Hypothalamus (tissue), 51 donors: ENCODE measurements at places on chromosomes 1 and 21.

GRCh38 chr1:17212487-17213121 is 7.7 kb downstream of the PADI1 start:
- no peak for DNase-seq

- no peak for DNase-seq
These were observed 211.0 kb downstream of the PTPRU start for GRCh38 chr1:29447368-29447767.

- no peak for DNase-seq
These were observed 5.0 kb downstream of the HAPLN2 start for GRCh38 chr1:156623946-156624813.

DNA sequence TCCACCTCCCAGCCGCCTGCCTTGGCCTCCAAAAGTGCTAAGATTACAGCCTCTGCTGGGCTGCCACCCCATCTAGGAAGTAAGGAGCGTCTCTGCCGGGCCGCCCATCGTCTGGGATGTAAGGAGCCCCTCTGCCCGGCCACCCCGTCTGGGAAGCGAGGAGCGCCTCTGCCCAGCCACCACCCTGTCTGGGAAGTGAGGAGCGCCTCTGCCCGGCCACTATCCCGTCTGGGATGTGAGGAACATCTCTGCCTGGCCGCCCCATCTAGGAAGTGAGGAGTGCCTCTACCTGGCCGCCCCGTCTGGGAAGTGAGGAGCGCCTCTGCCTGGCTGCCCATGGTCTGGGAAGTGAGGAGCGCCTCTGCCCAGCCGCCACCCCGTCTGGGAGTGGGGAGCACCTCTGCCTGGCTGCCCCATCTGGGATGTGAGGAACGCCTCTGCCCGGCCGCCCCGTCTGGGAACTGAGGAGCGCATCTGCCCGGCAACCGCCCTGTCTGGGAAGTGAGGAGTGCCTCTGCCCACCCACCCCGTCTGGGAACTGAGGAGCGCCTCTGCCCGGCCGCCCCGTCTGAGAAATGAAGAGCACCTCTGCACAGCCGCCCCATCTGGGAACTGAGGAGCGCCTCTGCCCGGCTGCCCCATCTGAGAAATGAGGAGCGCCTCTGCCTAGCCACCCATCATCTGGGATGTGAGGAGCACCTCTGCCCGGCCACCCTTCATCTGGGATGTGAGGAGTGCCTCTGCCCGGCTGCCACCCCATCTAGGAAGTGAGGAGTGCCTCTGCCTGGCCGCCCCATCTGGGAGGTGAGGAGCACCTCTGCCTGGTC is 137.8 kb upstream of the PALMD start:
- no peak for DNase-seq

GRCh38 chr1:91804546-91805023 is 81.4 kb downstream of the TGFBR3 start:
- DNase-seq = no peak

DNA sequence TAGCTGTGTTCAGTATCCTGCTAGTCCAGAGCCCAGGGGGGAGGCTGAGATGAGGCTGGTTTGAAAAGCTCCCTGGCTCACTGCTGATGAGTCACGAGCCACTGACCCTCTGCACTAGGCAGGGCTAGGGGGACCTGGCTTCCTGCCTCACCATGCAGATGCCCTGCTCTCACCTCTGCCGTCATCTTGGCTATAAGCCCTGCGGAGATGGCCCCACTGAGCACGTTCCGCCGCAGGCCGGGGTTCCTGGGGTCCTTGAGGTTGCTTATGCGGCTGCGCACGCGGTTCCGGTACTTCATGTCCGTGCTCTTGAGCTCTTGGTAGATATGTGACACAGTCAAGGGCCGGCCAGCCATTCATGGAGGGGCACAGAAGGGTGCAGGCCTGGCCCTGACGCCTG is 24.1 kb upstream of the ZNF436 start:
- no peak for DNase-seq

GRCh38 chr21:21714426-21714825 is 716.2 kb downstream of the NCAM2 start:
- no peak for DNase-seq

DNA sequence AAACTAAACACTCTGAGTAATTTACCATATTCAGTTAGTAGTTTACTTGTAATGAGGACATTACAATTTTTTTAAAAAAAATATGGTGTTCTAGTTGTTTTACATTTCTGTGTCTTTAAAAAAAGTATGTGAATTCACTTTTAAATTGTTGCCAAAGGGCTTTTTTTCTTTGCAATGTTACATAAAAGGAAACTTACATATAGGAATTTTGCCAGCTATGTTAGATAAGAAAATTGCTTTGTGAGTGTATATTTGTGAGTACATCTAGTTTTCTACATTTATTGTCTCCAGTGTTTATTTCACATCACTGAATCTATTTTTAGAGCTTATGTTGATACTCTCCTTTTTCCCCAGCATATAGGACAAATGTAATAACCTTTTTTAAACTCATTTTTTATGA is 206.8 kb downstream of the GPR52 start:
- DNase-seq = no peak

DNA sequence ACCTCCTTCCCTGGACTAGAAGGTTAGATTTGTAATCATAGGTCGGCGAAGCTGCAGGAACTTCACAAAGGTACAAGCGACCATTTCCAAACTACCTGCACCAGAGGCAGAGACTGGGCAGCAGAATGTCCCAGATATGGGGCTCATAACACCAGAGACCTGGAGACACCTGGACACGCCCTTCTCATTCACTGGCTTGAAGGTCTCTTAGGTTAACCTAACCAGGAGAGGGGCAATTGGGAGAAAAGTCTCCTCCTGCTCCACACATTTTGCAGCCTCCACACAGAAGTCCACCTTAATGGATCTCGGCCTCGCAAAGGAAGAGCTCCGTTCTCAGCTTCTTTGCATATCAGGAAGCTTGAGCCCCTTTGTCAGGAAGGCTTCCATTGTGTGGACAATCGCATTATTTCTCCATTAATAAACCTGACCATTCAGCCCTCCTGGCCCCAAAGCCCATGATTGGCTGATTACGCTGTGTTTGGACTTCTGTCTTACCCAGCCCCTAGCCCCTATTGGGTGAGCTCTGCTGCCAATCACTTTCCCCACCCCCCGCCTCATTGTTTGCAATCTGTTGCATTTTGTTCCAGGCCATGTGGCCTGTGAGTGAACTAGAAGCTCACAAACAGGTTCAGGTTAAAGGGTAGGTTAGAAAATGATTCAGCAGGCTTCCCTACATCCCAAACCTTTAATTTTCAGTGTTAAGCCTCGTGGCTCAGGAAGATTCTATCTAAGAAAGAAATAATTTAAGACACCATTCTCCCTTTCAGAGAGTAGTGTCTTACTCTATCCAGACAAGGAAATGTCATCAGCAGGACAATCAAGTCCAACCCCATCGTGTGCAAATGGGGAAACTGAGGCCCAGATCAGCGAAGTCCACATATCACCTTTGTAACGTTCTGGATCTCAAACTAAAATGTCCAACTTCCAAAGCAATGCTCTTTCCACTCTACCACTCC is 2.8 kb downstream of the MYCL start:
- DNase-seq = peak; percentile 60

GRCh38 chr1:62358665-62359373 is 39.6 kb upstream of the KANK4 start:
- no peak for DNase-seq

GRCh38 chr1:192430644-192431043 is 113.9 kb downstream of the RGS21 start:
- no peak for DNase-seq

DNA sequence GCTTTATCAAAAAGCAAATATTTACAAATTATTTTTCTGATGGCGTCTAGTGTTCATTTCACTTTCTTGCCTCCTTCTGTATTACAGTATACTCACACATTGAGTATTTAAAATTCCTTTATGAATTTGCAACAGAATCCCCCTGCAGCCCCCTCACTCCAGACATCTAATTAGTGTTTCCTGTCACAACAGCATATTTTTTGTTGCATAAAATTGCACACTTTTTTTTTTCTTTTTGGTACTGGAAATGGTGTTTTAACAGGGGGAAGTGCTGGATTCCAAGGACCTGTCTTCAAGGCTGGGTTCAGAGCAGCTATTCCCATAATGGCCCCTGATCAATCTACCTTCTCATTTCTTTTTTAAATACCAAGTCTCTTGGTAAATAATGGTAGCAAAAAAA is 184.3 kb upstream of the HMCN1 start:
- DNase-seq = no peak

- DNase-seq = peak; percentile 14
These were observed 314 bp downstream of the DPH5 start for GRCh38 chr1:101025283-101025656.

DNA sequence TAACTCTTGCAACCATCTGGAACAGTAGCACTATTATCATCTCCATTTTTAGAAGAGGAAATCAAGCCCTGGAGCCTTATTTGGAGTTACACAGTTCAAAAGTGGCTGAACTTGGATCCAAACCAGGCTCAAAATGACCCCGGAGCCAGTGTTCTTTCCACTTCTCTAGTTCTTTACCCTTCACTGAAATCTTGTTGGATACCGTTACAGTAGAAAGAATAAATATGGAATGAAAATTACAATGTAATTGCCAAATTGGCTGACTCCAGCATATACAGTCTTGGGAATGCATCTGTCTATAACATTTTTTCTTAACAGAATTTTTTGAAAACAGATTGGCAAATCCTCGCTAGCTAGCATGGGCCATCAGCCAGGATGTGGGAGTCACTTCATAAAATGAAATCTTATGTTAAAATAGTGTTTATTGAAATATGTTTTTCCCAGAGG is 261.4 kb downstream of the CTH start:
- DNase-seq = no peak

DNA sequence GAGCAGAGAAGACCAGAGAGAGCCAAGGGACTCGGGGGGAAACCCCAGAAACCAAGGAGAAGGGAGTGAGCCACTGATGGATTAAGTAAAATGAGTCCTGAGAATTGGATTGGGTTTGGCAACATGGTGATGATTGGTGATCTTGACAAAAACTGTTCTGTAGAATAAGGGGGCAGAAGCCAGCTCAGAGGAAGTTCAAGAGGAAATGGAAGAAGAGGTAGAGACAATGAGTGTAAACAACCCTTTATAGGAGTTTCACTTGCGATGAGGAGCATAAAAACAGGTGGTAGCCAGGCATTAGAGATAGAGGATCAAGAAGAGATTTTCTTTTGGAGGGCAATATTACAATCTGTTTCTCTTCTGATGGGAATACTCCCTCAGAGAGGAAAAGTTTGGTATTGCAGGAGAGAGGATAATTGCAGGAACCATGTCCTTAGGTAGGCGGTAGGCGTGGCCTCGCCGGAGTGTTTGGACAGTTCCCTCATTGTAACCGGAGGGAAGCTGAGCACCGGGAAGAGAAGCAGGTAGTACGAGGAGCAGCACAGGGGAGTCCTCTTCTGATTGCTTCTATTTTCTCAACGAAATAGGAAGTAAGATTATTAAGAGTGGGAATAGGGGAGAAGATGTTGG is 68.4 kb upstream of the TENT5C start:
- DNase-seq = no peak

DNA sequence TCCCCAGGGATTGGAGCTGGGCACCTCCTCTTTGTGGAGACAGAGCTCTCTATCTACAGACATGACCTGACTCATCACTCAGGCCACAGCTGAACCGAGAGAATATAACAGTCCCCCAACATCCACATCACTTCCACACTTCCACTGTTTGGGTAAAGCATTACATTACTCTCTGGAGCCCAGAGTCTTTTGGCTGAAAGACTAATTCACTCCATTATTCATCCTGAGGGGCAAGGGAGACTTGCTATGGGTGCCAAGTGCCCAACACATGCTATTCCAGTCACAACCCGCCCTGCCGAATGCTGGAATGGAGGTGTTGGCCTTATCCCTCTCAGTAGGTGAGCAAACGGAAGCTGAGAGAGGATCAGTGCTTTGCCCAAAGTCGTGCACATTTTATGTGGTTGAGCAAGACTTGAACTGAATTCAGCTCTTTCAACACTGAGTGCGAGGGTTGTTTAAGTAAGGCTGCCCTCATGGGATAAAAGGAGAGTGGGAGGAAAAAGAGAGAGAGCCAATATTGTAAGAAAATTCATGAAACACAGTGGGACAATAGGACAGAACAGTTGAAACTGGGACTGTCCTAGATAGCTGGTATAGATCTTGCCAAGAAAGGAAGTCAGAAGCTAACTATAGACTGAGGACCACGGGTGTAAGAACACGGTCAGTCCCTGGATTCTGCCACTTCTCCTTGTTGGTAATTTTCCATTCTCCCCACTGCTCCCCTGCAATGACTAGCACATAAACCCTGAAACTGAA is 13.5 kb upstream of the CHI3L1 start:
- DNase-seq = peak; percentile 63

DNA sequence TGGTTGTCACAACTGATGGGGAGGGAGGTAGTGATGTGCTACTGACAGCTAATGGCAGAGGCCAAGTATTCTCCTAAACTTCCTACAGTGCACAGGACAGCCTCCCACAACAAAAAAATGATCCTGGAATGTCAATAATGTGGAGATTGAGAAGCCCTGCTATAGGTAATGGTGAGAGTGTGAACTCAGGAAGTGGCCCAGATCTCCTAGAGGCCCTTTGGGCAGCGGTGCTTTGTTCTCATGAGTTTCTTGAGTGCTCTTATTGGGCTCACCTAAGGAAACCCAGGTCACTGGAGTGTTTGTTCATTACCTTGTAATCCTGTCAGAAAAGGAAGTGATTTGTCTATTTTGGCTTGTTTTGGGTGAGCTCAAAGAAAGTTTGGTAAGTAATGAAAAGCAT is 5.9 kb downstream of the OTUD3 start:
- no peak for DNase-seq

DNA sequence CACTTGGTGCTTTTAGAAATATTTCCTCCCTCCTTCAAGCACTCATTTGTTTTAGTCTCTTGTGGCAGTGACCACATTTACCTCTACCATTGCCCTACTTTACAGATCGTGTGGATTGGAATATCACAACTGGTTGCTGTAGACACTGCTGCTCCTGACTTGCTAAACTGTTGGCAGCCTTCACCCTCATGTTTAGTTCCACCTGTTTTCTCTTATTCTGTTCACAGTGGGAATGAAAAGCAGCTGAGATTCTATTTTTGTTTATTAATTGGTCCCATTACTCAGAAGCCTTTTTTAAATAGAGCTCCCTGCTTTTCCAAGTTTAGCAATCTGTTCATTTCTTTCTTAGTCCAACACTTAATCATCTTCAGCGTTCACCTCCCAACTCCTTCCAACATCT is 308.9 kb downstream of the RWDD3 start:
- no peak for DNase-seq

DNA sequence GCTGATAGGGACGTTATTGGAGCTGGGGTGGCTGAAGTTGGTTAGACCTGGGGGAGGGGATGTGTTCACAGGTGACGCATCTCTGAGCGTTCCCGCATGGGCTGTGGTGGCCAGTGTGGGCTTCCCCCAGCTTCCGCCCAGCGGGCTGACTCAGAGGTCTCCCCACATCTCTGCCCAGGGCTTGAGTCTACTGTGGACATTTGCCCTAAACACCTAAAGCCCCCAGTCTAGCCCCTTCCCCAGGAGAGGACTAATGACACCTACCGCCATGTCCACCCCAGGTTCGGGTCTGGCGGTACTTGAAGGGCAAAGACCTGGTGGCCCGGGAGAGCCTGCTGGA is 2.0 kb downstream of the AGRN start:
- no peak for DNase-seq

GRCh38 chr21:22632176-22632575 is 1634.0 kb downstream of the NCAM2 start:
- DNase-seq = no peak
